ENCODE measurements at places on chromosomes 3 and 15.

GRCh38 chr3:166837535-166837934 is 542.6 kb downstream of the ZBBX start:
- DNase-seq, result peak; percentile 67

- no peak for DNase-seq
These were observed 20.0 kb downstream of the SLC35G2 start for GRCh38 chr3:136838641-136839555.

DNA sequence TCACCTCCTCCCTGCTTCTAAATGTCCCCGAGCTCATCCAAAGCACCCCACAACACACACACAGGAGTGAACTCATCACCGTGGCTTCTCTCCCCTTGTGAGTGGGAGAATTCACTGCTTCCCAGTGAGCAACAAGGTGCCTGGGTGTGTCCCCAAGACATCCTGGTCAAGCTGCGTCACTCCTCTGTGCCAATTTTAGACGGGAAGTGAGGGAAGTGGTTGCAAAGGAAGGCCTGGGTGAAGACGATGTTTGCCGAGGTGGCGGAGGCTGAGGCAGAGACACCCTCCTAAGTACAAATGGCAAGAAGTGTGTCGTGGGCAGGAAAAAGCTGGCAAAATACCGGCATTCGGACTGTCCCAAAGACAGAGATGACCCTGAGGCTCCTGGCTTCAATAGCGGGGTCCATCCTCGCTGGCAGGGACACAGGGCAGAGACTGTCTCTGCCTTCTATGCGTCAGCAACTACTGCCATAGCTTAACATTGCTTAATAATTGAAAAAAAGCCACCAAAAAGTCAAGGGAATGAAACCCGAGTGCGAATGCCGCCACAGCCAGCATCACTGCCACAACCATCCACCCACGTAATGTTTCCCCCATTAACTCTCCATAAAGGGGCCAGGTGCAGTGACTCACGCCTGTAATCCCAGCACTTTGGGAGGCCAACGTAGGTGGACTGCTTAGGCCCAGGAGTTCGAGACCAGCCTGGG is 72.8 kb downstream of the VGLL4 start:
- no peak for DNase-seq

DNA sequence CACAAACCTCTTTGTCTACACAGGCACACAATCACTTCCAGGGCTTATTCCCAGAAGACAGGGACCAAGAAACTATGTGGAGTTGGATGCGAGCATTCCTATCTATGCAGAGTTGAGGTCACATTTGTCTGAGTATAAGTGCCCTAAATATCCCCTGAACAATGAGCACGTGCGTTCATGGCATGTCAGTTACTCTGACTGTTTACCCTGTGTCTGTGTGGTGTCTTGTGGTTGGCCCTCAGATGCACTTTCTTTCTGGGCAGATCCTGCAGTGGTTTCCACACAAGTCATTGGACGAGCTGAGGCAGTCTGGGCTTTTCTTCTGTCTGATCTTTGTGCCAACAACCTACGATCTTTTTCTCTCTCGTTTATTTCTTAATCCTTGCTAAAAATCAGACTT is 134.5 kb downstream of the FBN1 start:
- DNase-seq, result no peak

- no peak for DNase-seq
These were observed 40.1 kb upstream of the THUMPD3 start for GRCh38 chr3:9322780-9323179.

GRCh38 chr15:46386356-46386755 is 751.5 kb downstream of the SQOR start:
- no peak for DNase-seq

DNA sequence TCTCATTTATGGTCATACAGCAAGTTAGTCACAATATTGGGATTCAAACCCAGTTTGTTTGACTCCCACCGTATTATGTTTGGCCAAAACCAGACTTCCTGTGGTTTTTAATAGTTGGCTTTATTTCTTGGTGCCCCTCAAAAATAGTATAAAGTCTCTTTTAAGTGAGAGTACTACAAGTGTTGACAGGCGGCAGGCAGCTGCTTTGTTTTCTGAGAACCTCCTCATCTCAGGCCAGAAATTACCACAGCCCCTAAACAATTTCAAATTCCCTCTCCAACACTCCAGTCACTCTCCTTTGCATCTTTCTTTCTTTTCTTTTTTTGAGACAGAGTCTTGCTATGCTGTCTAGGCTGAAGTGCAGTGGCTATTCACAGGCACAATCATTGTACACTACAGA is 121.5 kb downstream of the POLR2M start:
- DNase-seq, result no peak

- no peak for DNase-seq
These were observed 30.8 kb downstream of the MUC20 start for GRCh38 chr3:195751560-195751959.

GRCh38 chr3:123832692-123833397 is 51.3 kb downstream of the MYLK start:
- no peak for DNase-seq

GRCh38 chr3:49343163-49343562 is 3.3 kb upstream of the USP4 start:
- DNase-seq, result no peak

DNA sequence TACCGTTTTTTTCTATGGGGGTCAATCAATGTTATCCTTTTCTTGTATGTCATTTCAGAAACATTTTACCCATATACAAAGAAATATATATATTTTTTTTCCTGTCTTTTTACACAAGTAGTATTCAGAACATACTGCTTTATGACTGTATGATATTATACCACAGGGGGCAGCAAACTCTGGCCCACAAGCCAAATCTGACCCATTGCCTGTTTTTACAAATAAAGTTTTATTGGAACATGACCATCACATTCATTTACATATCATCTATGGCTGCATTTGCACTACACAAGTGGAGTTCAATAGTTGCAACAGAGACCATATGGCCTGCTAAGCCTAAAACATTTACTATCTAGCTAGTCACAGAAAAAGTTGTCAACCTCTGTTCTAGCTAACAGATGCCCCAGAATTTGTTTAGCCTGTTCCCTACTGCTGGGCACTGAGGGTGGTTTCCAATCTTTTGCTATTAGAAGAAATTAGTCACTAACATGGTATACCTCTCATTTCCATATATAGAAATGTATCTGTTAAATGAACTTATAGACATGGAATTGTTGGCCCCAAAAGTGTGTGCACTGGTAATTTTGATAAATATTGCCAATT is 57.7 kb downstream of the BFSP2 start:
- DNase-seq, result no peak

DNA sequence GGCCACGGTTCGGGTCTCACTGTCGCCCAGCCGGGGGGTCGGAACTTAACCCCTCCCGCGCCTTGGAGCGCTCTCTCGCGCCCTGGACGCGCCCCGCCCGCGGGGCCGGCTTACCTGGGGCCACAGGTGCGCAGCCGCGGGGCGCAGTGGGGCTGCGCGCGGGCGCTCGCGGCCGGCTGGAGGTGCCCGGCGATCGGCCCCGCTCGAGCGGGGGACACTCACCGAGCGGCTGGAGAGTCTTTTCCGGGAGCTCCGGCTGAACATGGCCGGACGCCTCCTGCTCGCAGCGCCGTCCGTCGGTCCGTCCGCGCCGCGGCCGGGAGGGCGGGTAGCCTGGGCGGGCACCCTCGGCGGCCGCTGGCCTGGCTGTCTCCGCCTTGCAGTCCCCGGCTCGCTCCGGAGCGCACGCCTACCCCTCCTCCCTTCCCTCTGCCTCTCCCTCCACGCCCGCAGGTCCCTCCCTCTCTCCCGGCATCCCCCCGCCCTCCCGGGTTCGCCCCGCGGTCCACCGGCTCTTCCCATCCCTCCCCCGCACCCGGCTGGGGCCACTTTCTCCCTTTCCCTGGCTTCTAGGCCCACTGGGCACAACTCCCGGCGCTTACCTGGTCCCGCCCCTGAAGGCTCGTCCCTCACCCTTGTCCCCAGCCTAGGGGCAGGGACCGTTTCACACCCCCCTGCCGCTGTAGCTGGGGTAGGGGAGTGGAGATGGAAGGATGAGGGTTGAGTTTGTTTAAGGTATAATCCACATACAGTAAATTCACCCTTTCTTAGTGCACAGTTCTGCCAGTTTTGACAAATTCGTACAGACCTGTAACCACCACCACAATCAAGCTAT is 220.1 kb upstream of the PRICKLE2 start:
- DNase-seq, result peak; percentile 7

DNA sequence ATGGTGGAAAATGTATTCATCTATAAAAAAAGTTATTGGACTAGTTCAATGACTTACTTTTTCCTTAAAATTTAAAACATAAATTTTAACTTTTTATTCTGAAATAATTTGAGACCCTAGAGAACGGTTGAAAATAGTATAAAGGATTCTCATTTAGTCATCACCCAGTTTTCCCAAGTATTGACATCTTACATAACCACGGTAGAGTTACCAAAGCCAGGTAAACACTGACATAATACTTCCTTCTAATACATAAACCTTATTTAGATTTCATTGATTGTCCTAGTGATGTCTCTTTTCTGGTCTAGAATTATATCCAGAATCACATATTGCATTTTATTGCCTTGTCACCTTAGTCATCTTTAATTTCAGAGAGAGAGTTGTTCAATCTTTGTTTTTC is 319.1 kb downstream of the LPP start:
- DNase-seq, result no peak

DNA sequence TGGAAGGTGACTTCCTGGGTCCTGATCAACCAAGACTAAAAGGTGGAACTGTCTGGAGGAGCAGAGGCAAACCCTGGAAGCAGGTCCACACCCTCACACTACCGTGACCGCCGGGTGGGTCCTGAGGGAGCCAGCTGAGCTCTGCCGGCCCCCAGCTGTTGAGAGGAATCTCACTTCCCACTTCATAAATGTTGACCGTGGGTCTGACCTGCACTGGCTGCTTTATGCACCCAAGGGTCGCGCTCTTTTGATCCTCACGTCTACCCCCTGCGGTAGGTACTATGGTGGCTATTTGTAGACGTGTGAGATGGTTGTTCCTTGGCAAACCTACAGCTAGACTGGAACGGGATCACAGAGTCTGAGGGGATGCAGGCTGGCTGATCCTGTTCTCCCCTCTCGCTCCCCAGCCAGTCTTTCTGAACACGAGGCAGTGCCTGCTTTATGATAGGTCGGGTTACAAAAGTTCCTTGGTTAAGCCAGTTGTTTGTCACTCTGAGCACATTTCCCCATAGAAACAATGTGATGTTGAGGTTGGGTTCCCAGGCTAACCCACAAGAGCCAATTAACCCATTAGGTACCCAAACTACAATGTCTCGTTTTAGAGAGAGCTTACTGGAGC is 113.0 kb upstream of the ETV5 start:
- DNase-seq, result no peak

DNA sequence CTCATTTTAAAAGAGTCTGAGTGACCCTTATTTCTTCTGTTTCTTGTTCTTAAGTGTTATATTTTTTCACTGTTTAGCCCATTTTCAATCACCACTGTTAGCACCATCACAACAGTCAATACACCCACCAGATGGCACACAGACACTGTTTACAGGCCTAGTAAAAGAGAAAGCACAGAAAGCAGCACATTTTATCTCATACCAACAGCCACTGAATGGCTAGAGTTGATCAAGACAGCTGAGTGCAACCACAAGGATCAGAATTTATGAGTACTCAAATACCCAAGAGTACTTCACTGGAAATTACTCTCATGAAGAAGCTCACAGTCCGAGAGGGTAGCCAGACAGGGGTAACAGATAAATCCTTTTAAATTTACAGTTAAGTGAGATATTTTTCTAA is 127.0 kb downstream of the TFDP2 start:
- peak; percentile 15 for DNase-seq

DNA sequence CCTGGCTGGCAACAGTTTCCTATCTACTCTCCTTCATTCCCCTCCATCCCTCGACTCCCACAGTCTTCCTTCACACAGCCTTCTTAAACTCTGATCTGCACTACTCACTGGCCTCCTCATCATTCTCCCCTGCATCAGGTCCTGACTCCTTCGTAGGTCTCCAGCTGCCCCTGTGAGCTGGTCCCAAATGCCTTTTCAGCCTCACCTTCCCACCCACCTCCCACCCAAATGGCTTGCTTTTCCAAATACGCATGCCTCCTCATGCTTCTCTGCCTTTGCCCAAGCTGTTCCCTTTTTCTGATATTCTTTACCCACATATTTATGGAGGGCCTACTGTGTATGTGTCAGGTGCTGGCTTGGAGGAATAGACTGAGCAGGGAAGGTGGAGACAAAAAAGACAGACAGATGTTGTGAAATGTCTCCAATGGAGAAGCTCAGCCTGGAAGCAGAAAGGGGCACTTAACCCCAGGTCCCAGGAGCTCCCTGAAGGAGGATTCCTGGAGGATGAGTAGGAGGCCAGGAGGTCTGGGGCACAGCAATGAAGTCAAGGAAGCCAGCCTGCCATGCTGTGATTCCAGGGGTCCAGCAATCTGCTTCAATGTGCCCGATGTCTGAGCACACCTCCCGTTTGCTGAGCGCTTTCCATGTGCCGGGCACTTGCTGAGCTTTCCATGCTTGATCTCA is 252.2 kb downstream of the SHQ1 start:
- DNase-seq, result no peak

- no peak for DNase-seq
These were observed 427.0 kb upstream of the RARB start for GRCh38 chr3:25000971-25001591.

GRCh38 chr15:101480613-101481380 is 8.7 kb downstream of the PCSK6 start:
- no peak for DNase-seq

- no peak for DNase-seq
These were observed 107.2 kb downstream of the GTPBP8 start for GRCh38 chr3:113097960-113098447.

GRCh38 chr15:78223396-78224022 is 10.9 kb downstream of the ACSBG1 start:
- no peak for DNase-seq

DNA sequence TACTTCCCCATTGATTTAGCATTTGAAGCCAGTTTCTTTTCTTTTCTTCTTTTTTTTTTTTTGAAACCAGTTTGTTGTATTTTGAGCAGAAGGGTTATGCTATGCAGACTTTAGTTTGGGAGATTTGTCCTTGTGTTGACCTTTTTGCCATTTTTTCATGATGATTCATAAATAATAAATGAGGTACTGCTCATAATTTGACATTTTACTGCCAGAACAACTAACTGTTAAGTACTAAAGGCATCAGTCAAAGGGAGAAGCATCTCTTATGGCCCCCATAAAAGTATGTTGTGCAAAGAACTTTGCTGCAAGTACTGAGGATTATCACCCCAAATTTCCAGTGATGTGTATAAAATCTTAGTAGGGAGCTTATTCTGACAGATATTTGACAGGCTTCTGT is 1.7 kb upstream of the GPR87 start:
- DNase-seq, result no peak

DNA sequence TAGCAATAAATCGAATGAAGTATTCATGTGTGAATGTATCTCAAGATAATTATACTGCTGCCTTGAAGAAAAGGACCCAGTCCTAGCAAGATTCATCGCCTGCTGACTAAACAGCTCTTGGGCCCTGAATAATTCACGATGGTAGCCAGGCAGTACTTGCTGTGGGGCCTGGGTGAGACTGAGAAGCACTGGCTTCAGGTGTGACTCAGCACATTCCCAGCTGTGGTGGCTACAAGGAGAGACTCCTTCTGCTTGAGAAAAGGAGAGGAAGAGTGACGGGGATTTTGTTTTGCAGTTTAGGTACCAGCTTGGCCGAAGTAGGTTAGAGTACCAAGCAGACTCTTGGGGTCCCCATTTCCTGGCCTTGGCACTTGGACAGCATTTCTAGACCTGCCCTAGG is 47.6 kb upstream of the CD200R1L start:
- DNase-seq, result no peak
